ENCODE measurements at places on chromosomes 2 and 18.

DNA sequence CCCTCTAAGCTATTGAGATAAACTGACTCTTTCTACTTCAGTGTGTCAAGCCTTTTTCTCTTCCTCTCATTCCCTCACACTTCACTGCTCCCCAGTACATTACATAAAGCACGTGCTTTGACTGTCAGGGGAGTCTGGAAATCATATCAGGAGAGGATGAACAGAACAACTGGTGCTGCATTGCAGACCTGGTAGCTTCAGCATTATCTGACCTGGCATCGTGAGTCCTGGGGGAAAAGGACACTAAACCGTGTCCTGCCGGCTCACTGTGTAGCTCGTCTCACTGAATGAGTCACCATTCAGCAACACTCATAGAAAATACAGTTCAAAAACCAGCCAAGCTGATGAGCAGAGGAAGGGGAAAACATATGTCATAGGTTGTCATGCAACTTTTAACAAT is 108.5 kb upstream of the UNC80 start:
- peak; percentile 44 for DNase-seq

DNA sequence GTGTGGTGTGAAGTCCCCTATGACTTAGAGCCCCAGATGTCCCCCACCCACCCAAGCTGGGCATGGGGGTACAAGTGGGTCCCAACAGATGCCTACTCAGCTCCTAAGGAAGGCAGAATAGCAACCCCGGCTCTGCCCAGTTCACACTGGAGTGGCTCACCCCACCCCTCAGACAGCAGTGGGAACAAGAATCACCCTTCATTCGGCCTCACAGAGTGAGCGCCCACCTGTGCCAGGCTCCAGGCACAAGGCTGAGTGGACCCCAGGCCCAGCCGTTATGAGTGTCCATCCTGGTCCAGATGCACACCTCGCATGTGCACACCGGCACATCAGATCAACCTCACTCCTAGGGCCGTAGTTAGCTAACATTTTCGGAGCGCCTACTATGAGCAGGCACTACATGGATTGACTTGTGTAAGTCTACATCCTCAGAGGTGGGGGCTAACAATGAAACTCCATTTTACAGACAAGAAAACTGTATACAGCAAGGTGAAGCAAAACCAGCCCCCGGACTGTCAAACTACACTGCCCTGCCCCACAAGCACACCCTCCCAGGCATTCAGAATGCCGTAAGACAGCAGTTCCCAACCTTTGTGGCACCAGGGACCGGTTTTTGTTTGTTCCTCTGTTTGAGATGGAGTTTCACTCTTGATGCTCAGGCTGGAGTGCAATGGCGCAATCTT is 2.8 kb upstream of the ASTL start:
- DNase-seq = no peak

GRCh38 chr2:2926009-2926857 is 451.4 kb downstream of the EIPR1 start:
- no peak for DNase-seq

DNA sequence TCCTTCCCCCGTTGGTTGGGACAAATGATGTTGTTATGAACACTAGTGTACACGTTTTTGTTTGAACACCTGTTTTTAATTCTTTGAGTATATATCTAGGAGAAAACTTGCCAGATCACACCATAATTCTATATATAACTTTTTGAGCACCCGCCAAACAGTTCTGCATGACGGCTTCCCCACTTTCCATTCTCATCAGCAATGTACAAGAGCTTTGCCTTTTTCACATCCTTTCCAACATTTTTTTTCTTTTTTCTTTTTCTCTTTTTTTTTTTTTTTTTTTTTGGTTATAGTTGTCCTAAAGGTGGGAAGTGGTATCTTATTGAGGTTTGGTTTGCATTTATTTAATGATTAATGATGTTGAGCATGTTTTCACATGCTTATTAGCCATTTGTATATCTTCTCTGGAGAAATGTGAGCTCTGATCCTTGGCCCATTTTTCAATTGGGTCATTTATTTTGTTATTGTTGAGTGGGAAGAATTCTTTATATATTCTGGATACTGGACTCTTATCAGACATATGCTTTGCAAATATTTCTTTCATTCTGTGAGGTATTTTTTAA is 86.9 kb upstream of the ZC3H15 start:
- no peak for DNase-seq

DNA sequence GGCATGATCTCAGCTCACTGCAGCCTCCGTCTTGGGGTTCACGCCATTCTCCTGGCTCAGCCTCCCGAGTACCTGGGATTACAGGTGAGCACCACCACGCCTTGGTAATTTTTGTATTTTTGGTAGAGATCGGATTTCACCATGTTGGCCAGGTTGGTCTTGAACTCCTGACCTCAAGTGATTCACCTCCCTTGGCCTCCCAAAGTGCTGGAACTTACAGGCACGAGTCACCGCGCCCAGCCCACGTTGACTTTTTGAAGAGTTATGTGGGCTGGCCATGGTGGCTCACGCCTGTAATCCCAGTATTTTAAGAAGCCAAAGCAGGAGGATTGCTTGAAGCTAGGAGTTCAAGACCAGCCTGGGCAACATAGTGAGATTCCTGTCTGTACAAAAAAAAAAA is 20.8 kb downstream of the CCL20 start:
- DNase-seq = no peak

DNA sequence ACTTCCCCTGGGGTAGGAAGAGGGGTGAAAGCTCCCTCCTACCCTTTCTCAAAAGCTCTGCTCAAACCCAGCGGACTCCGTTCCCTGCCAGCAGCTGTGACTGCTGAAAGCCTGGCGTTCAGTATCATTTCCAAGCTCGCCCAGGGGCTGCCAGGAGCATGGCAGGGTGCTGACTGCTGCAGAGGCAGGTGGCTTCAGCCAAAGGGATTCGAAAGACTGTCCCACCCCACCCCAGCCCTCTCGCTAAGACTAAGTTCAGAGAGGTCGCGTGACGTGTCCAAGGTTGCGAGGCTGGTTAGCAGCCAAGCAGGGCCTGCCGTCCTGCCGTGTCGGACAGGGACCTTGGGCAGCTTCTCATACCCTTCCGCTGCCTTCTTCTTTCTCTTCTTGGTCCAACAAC is 72.3 kb upstream of the RAB12 start:
- DNase-seq = no peak

DNA sequence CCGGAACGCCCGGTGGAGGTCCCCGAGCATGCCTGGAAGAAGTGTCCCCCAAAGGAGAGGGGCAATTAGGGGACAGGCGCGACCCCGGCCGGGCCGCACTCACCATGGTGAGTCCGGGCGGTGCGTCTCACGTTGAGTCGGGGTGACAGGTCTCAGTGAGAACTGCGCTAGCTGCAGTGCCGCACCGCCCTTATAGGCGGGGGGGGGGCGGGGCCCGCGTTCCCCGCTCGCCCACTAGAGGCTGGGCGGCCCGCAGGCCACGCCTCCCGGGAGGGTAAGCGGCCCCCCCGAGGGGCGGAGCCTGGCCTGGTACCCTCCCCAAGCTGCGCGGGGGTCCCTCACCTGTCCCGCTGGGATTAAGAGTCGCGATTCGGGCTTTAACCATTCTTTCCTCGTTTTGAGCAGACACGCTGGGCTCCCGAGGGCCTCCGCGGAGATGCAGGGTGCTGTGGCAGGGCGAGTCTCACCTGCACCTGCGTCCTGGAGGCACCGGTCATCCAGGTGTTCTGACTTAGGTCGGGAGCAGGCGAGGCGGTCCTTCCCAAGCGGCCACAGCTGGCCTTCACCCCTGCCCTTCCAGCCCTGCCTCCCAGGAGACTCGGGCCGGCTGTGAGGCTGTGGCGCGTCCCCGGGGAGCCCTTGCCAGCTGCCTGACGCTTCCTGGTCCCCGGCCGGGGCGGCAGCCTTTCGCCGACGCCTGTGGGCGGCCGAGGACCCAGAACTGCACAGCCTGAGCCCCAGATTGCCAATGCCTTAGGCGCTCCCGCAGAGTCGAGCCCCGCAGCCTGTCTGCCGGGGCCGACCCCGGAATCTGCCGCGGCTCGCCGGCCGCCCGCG is at the start of gene TUBA4A:
Gene TUBA4A (minus strand): TSS at position 166 of the 837 bp plus-strand sequence. CDS start 60 bp downstream, at position 106.
- peak; percentile 94 for DNase-seq

DNA sequence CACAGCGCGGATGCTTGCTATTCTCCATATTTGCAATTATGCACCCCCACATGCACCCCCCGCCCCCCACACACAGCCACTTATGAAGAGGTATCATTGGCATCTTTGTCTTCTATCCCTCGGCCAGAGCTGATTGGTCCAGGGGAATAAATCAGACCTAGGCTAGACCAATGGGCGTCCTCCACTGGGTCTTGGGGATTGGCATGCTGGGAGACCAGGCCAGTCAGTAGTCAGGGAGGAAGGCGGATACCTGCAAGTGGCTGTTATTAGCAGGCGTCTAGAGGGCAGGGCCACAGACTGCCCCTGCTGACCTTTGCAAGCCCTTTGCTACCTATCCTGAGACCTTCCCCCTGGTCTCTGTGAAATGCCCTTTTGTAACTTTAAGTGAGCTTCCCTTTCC is 30.0 kb downstream of the ATOH8 start:
- DNase-seq = no peak

- DNase-seq = no peak
Observed at GRCh38 chr18:48079885-48080284, 149.4 kb upstream of the SMAD2 start.

Data from AG08395 (cell line).